ENCODE measurements at places on chromosomes 11 and 22.

- DNase-seq = no peak
Measured at GRCh38 chr11:94776351-94777321, 8.5 kb downstream of the AMOTL1 start.

DNA sequence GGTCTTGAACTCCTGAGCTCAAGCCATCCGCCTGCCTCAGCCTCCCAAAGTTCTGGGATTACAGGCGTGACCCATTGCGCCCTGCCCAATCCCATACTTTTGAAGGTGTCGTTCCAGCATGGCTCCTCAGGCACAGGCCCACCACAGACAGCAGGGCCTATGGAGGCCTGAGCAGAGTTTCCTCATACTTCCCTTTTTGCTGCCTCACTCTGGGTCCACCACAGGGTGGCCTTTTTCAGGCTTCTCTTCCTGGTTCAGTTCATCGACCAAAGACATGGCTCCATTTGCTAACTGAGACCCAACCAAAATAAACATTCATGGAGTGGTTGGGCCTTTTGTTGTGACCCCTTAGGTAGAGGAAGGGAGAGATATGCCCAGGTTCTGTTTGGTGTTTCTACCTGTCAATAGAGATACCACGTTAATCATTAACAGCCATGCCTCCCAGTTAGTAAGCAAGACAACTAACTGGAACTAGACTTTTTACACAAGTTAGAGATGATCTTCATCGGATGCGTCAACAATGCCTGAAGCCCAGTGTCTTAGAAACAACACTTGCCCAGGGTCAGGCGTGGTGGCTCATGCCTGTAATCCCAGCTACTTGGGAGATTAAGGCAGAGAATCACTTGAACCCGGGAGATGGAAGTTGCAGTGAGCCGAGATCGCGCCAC lies 35.1 kb downstream of the TRIOBP start:
- DNase-seq = no peak

- DNase-seq = no peak
Measured at GRCh38 chr22:26822313-26822712, 164.9 kb downstream of the MIAT start.

GRCh38 chr11:119520966-119521365 lies 98.0 kb upstream of the THY1 start:
- no peak for DNase-seq

- DNase-seq = no peak
Measured at GRCh38 chr11:66970807-66971442, 4.2 kb upstream of the C11orf86 start.
